ENCODE measurements at places on chromosomes 11 and 22.

GRCh38 chr22:27732391-27732790 lies 69.2 kb downstream of the MN1 start:
- DNase-seq = no peak

- DNase-seq = no peak
Observed at GRCh38 chr22:29260031-29260560, 7.7 kb downstream of the RHBDD3 start.

DNA sequence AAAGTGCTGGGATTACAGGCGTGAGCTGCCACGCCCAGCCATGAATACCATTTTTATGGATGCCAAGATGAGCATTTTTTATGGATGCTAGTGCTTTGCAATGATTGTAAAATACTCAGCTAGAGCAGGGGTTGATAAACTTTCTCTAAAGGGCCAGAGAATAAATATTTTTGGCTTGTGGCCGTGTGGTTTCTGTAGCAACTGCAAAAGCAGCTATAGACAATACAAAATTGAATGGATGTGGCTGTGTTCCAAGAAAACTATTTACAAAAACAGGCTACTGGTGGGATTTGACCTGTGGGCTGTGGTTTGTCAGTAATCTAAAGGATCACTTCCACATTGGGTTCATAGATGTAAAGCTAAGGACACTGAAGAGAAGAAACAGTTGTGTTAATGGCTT lies 56.0 kb downstream of the COMMD9 start:
- no peak for DNase-seq

DNA sequence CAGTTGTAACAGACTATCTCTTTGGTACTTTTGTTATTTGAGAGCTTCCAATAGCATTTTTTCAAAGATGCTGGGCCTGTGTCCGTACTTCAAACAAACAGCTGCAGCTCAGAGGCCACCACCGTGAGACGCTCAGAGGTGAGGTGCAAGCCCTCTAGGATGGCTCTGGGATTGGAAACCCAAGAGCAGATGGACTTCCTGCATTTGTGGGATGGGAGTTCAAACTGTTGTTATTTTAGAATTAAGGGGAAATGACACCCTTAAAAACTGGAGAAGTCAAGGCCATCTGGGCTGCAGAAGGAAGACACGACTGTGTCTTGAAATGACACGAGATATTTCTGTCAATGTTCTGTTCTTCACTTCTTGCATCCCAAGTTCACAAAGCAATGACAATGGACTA lies 9.2 kb upstream of the IL10RA start:
- no peak for DNase-seq

DNA sequence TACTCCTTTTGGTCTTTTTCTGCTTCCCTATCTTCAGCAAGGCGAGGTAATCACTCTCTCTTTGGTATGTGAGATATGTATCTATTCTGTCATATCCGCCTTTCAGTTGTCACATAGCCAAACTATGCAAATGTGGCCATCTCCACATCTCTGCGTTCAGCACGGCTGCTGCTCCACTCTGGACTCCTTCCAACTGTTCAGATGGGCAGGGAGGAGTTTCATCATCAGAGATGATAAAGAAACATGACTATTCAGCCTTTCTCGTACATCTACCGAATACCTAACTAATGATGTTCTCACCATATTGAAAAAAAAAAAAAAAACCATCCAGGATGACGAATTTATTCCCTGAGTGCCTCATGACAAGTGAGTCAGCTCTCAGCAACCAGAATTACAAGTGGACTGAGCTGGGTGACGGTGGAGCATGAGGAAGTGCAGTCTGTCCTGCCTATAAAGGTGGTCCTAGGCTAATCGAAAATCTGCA lies 899.6 kb downstream of the OPCML start:
- no peak for DNase-seq

DNA sequence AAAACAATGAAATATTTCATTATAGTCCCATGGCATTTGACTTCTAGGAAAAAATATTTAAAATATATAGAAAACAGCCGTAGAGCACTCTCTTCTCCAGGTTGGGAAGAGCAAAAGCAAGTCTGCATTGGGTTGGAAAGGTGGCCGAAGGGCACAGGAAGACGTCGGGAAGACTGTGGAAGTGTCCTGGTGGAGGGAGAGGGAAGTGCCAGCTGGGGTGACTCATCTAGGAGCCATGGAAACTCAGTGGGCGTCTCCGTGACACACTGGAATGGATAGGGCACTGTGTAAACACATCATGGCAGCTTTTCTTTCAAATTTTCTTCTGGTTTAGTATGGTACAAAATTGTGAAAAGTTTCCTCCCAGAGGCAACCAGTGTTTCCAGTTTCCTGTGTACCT lies 12.7 kb downstream of the GTPBP1 start:
- DNase-seq = no peak

DNA sequence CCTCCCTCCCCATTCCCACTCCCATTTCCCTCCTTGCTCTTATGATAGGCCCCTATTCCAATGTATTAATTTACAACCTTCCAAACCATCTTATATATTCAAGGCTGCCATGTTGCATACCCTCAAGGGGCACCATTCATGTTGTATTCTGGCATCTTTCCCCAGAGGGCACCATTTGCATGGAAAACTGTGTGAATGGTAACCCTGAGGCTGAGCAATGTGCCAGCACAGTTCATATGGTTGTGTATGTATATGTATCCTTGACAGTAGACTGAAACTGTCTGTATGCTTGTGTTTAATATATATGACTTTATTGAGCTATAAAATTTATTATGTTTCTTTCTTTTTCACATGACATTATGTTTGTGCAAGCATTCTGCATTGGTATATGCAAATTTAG lies 7.3 kb downstream of the RASSF10 start:
- DNase-seq = no peak
